Fibroblast of the aortic adventitia (primary cell): ENCODE measurements at places on chromosomes 7 and 10. TPM values are rescaled to one million over a fixed set of nuclear protein-coding genes. Genes with fewer than 3 reads are reported as not detected.

Gene GRID1
- not detected in 2 replicates for total RNA-seq

Gene PIP
- not detected in 2 replicates for total RNA-seq

Gene ADCYAP1R1
- total RNA-seq: not detected in 2 replicates

Gene AKR1C4
- total RNA-seq: not detected in 2 replicates

Gene NOM1
- total RNA-seq: 10.8 TPM in 2 replicates
